ENCODE measurements at places on chromosomes 6 and 20.

DNA sequence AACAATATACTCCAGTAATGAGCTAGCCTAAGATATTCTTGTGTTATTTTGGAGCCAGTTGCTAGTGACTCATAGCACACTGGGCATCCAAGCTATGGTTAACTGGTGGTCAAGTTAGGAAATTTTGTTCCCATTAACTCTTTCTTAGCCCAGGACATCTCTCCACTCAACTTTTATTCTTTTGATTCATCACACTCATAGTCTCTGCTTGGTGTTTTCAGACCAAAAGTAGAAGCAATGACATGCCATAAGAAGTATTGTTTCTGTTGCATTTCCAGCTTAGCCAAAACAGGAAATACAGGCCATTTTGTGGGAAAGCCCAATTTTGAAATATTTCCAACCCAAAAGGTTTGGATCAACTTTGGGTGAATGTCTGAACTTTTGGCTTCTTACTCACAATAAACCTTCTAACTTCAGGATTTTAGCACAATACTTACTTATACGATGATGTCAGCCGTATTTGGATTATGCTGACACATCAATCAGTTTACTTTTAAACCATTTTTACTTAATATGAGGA is 31.6 kb upstream of the CCN2 start:
- DNase-seq = no peak

DNA sequence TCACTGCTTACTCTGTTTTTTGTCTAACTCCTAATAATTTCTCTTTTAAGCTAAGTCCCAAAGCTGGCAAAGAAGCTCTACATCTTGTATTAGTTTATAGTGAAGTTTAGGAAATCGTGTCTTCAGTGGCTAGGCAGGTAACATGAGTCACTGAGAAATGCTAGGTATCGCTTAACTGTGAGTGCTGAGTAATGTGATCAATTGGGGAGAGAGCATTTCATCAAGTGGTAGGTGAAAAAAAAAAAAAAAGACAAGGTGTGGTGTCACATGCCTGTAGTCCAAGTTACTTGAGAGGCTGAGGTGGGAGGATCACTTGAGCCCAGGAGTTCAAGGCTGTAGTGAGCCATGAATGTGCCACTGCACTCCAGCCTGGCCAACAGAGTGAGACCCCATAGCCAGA is 125.3 kb downstream of the FAM83B start:
- no peak for DNase-seq

- no peak for DNase-seq
These were observed 282.9 kb upstream of the RUNX2 start for GRCh38 chr6:45045253-45045601.

- DNase-seq = no peak
These were observed 47.9 kb downstream of the COL11A2 start for GRCh38 chr6:33144373-33144772.

DNA sequence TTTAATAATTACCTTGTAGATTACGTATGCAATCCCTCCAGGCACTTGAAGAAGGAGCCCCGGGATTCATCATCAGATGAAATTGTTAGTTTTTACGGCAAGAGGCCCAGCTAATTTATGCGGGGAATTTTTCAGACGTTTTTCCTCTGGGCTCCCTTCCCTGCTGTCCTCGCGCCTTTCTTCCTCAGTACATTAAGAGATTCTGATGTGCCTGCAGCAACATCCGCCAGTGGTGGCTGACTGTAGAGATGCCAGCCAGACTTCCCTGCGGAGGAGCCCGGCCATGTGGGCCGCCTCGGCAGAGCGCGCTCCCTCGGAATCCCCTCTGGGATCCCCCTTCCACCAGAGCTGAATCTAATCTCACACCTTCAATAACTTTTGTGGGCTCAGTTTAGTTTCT is 46.4 kb upstream of the POU3F2 start:
- no peak for DNase-seq

DNA sequence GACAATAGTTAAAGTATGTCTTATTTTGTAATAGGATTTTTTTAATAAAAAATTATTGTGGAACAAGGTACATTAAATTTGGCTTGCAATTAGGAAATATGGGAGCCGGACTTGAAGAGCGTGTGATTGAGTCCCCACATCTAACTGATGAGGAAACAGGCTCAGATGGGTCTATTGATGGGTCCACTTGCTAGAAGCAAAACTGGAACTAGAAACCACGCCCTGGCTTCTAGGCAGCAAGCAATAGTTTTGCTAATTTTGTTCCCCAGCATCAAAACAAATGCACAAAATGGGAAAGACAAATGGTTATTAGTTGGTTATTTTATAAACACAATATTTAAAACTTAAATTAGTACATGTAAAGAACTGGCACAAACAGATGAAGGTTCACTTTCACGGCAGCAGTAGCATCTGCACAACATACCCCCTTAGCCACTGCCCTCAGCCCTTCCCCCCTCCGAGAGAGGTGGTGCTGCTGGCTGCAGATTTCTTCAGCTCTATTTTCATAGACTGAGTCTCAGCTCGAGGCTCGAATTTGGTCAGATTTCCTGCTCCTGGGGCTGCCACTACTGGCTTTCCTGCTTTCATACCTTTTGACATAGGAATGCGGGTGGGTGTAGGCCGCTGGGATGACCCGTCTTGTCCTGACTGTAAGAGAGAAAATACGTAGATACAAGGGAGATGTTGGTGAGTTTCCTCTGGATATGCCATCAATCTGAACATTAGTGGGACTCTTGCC is 23.8 kb upstream of the TMEM30A start:
- DNase-seq = no peak

GRCh38 chr20:61679473-61679872 is 386.2 kb downstream of the TAF4 start:
- no peak for DNase-seq

DNA sequence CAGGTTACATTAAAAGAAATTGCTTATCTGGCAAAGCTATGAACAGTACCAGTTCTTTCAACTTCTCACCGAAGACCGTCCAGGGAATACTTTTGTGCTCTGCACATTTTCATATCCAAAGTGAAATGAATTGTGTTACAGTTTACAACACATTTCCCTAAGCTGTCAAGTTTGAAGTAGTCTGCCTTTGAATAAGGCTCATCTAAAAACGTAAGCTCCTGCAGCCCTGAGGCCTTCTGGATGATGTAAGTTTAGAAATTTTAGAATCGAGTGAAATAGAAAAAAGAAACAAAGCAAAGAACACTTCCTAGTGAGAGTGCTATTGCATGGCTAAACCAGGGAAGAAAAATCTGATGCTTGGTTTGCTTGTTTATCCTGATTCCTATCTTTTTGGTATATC is 653.8 kb downstream of the MMUT start:
- DNase-seq = no peak

DNA sequence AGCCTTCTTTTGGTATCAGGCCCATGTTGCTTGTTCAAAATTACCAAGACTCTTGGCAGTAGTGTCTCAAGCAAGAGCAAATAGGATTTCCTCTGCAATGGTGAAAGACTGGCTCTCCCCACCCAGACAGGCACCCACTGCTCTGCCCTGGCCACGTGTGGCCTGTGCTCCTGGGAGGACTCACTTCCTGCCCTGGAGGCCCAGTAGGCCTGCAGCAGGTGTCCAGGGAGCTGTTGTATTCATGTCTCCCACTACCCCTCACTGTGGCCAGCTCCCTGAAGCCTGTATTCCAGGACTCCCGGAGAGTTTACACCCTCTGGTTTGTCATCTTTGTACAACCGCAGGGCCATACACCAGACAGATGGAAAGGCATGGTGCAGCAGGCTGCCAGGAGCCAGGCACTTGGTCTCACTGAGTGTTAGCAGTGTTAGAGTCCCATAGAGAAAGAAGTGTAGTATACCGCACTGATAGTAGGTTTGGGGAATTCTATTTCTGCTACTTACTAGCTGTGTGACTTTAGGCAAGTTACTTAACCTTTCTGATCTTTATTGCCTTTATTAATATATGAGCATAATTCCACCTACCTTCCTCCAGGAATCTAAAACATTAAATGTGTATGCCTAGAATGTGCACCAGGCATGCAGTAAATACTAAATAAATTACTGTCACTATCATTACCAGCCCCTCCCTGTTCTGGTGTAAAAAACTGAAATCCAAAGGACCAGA is 159.7 kb downstream of the TMEM242 start:
- no peak for DNase-seq

DNA sequence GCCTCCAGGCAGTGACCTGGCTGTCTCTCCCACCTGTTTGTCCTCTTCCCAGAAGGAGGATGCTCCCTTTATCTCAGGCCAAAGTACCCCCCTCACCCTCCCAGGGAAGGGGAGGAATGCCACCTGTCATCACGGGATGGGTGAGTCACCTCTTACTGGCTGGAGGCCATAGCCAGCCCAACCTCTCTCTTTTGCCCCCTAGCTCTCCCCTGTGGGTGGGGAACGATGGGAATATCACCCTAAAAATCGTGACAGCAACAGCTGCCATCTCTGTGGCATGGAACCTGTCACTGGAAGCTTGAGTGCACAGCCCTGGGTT is 137.5 kb upstream of the PTPN1 start:
- no peak for DNase-seq

DNA sequence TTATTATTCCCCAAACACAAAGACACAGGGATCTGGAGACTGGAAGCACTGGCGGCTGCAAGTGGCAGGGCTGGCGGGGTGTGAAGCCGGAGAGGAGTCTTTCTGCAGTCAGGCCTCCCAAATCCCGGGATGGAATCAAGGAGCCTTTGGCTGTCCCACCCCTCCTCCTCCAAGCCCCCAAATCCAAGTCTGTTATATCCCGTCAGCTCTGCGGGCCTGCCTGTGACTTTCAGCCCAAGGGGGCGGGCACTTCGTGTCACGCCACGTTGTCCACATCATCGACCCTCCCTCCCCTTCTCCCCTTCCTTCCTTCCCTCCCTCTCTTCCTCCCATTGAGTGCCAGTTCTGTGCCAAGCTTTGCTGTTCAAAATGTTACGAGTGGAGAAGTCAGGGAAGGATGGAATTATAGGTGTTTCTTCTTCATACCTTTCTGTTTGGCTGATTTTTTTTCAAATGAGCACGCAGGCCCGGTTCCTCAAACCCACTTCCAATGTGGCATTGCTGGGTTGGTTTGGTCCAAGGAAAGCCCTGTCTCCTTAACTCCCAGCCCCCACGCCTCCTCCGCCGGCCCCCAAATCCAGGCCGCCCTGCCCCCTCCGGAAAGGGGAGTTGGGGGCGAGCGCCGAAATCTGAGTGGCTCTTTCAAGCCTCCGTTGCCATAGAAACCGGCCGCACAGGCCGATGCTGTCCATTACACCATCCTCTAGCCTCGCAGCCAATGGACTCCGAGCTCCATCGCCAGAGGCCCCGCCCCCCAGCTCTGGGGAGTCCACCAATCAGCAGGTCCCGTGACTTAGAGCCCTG is 12.7 kb downstream of the ZCCHC3 start:
- peak; percentile 44 for DNase-seq

DNA sequence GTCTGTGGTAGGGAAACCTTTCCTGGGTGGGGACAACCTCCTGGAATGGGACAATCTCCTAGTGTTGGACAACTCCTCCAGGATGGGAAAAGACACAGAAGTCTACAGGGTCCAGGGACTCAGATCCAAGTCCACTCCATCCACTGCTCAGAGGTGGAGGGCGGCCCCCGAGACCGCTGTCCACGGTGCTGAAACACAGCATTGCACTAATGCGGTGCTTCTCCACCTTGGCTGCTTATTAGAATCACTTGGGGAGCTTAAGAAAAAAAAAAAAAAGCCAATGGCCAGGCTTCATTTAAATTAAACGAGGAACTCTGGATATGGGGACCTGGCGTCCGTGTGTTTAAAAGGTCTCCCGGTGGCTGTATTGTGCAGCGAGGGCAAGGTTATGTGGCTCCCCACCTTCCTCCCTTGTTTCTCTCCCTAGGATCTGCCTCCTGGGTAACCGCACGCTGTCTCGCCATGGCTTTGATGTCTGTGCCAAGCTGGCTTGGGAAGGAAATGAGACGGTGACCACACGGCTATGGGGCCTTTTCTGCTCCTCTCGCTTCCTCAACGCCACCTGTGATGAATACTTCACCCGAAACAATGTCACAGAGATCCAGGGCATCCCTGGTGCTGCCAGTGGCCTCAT is 12.0 kb downstream of the SLC12A5 start:
- no peak for DNase-seq

DNA sequence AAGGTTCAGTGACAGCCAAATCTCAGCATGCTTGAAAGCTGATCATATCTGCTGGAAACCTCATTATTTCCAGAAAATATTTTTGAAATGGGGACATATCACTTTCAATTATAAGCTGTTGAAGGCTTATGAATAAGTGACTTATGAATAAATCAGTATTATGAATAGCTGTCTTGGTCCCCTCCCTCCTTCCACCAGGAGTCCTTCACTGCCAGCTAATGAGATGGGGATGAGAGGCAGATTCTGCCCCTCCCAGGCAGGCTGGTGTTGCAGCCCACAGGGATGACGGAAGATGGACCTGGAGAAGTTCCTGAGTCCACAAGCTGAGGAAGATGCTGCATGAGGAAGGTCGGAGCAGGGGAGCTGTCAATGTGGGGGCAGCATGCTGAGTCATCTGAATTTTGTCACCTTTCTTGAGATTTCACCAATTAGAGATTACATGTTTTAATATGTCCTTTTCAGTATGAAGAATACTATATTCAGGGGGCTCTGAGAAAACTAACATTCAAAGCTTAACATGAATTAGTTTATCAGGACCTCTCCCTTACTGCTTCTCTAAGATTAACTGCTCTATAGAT is 112.2 kb downstream of the DTNBP1 start:
- DNase-seq = no peak

GRCh38 chr20:4876301-4876700 is 125.0 kb downstream of the SLC23A2 start:
- no peak for DNase-seq

DNA sequence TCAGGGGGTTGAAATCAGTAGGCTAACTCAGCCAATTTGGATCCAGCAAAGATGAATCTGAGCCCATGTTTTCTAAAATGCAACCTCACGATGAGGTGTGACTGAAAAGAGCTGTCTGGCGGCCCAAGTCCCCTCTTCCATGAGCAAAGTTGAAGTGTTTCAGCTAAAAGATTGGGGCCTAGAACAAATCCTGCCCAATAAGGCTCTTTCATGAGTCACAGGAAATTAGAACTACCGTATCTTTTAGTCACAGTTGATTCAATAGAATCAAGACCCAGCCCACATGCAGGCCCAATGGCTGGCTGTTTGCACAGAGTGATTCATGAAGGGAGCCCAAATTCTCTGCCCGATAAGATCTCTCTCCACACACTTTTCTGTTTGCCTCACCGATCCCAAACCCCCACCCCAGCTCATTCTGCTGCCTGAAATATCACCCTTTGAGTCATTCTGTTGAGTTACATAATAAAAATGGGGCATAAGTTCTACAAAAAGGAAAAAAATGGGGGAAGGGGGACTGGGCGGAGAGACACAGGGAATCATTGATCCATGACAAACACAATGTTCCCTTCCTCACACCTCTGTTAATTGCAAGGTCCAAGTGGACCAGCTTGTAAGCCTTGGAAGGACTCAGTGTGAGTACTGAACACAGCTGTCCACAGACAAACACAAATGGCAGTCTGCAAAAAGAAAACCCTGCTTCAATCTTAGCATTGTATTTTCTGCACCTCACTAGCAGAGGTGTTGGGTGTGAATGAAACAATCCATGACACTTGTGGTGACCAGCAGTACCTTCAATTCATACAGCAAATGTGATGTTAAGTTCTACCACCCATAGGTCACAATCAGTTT is 13.8 kb downstream of the FOXQ1 start:
- DNase-seq = no peak

Measured in activated CD4-positive, alpha-beta T cell treated with anti-CD3 and anti-CD28 coated beads, Interleukin-2, amount 50 U/mL, for 24 hours (primary cell).